T-cell (primary cell): ENCODE measurements at places on chromosomes 6 and 20. TPM values are rescaled to one million over a fixed set of nuclear protein-coding genes. Genes with fewer than 3 reads are reported as not detected.

DNA sequence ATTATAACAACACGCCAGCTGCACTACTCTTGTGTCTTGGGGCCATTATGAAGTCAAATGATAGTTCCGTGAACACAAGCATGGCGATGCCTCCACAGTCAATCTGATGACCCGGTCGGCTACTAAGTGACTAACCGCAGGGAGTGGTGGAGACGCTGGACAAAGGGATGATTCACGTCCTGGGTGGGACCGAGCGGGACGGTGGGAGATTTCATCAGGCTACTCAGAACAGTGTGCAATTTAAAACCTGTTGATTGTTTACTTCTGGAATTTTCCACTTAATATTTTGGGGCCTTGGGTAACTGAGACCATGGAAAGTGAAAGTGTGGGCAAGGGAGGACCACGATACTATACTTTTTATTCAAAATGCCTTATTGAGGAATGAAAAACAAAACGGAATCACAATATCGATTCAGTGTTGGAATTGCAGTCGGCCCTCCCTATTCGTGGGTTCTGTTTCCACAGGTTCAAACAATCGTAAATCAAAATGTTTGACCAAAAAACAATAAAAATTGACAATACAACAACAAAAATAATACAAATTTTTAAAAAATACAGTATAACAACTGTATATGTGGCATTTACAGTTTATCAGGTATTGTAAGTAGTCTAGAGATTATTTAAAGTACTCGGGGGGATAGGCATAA, 66.5 kb downstream of the MYLK4 start:
- DNase-seq: no peak

DNA sequence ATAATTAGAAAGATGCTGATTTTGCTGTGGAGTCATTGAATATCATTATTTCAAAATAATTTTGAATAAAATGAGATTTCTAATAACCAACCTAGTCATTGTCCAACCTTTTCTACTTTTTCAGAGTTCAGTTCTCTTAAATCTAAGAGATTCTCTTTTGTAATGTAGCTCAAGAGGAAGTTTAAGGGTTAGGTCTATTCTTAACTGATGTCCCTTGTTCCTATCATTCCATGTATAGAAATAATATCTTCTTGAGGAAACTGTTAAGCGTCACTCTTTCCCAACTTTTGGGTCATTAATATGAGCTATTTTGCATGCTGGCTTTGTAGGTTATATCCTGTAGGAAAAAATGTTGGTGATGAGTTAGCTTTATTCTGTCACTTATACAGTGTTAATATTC, 27.0 kb downstream of the RNF144B start:
- DNase-seq: no peak

DNA sequence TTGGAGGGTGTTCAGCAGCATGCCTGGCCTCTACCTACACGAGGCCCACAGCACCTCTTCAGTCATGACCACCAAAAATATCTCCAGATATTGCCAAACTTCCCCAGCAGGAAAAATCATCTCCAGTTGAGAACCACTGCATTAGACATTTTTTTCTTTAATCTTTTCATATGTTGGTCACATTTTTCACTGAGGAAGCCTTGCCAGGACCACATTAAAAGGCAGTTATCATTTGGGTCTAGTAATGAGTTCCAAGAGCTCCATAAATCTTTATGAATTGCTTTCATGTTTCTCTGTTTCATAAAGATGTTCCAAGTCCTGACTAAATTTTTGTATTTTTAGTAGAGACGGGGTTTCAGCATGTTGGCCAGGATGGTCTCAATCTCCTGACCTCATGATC, 28.8 kb downstream of the MTRES1 start:
- no peak for DNase-seq

DNA sequence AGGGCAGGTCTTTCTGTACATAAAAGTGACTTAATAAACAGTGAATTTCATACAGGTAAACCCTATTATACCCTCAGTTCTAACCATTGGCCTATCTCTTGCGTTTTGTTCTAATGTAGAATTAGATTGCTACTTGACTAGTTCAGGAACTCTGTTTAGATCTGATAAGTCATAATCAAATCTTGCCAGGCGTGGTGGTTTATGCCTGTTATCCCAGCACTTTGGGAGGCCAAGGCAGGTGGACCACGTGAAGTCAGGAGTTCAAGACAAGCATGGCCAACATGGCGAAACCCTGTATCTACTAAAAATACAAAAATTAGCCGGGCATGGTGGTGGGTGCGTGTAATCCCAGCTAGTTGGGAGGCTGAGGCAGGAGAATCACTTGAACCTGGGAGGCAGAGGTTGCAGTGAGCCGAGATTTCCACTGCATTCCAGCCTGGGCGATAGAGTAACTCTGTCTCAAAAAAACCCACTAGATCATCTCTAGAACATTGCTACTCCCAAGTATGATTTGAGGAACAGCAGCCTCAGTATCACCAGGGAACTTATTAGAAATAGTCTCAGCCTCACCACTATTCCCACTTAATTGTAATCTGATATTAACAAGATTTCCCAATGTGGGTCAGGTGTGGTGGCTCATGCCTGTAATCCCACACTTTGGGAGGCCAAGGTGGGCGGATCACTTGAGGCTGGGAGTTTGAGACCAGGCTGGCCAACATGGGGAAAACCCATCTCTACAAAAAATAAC, 12.2 kb downstream of the GTPBP2 start:
- no peak for DNase-seq

SGK2 gene
- 2.0 TPM for total RNA-seq

RAD21L1 gene
- total RNA-seq: 1.6 TPM

DNA sequence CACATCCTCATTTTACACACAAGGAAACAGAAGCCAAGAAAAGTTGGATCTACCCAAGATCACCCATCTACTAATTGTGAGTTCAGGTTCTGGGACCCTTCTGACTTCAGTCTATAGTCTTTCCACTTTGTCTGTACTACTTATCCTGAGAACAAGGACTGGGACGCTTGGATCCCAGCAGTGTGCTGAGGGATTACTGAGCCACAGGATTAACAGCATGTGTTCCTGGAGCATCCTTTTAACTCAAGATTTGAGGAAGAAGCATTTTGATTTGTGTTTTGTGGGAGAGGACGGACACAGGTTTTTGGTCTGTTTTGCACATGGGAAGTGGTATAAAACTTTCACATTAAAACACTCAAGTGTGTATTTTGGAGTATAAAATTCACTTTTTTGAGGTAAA, 4.4 kb downstream of the ENPP4 start:
- DNase-seq: no peak

DNA sequence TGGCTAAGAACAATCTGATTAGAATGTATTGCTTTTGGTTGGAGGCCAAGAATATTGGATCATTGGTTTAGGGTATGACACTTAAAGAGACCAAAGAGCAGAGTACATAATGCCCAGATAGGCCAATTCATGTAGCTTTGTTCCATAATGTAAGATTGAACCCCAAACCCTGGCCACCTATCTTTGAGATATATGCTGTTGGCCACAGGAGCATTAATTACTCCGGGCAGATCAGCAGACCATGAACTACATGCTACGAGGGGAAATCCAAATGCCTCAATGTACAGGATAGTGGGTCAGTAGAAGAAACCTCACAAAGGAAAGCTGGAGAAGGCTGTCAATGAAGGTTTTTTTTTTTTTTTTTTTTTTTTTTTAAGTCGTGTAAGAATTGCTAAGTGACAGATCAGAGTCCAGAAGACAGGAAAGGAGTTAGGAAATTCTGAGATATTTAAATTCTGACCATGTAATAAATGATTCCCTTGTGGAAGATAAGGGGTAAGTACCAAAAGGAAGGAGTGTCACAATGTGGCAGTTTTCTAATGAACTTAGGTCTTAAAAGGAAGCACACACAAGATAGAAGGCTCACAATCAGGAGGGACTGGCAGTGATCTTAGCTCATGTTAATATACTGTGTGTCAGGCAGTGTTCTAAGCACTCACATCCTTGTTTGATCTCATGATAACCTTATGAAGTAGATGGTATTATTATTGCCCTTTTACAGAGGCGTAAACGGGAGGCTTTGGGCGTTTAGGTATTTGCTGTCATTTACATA, 61.4 kb downstream of the CARMIL1 start:
- DNase-seq: no peak

DNA sequence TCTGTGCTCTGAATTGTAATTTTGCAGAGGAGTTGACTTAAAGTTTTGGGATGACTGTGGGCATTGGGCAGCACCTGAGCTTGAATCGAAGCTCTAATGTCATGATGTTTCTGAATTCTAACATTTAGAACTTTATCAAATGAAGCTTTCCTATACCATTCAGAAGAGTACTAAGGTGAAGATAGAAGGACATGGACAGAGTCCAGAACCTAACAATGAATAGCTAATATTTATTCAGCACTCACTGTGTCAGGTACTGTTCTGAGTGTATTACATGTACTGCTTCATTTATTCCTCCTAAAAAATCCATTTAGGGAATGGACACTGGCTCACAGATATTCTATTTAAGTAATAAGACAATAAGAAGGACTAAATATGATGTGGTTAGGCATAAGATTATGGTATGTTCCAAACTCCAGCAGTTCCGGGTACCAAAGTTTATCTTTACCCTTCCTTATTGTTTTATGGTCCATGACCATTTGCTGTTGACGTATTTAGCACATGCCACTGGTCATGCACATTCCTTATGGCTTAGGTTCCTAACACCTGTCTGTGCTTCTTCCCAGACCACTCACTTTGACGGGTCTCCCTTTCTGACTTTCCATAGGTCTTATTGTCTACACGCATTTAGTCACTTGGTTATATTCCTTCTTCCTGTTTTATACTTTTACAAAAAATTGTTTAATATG, 20.3 kb downstream of the BCKDHB start:
- no peak for DNase-seq

GRCh38 chr6:5657684-5658430, 348.9 kb downstream of the NRN1 start:
- DNase-seq: no peak

GRCh38 chr6:53608396-53608795, 57.2 kb downstream of the KLHL31 start:
- no peak for DNase-seq

- DNase-seq: no peak
These were observed 39.4 kb downstream of the MAP7 start for GRCh38 chr6:136510782-136511181.

- no peak for DNase-seq
These were observed 6.1 kb downstream of the CST5 start for GRCh38 chr20:23873370-23874015.

GRCh38 chr6:11160199-11160598, 48.7 kb upstream of the ERVFRD-1 start:
- no peak for DNase-seq

- no peak for DNase-seq
These were observed 18.5 kb upstream of the PACSIN1 start for GRCh38 chr6:34447386-34447785.
